ENCODE measurements at places on chromosomes 1 and 21.

DNA sequence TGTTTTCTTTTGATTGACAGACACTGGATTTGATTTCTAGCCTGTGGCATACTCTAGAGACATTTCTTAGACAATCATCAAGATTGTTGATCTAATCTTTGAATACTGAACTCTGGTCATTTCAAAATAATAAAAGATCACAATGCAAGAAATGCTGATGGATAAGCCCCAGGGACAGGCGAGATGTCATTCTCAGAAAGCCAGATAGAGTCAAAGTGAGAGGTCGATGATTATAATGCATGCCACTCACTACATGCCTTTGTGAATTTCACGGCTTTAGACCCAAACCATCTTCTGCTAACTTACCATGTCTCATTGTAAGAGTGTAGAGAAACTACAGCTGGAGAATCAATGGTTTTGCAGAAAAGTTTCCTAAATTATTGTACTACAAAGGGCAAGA, 257.1 kb downstream of the DYRK1A start:
- ATAC-seq: no peak

DNA sequence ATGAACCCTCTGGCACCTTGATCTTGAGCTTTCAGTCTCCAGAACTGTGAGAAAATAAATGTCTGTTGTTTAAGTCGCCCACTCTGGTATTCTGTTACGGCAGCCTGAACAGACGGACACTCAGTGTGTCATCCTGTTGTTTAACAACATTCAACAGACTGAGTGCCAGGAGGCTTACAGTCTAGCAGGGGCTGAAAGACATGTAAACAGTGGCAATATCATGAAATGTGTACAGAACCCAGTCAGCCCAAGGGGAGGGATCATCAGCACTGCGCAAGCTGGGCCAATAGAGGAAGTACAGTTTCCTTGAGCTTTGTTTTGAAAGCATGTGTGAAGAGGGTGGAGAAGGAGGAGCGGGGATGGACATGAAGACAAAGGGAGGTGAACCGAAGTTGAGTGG, 13.6 kb downstream of the DIP2A start:
- no peak for ATAC-seq

GRCh38 chr1:172229942-172230341, 190.5 kb upstream of the C1orf105 start:
- ATAC-seq: no peak

DNA sequence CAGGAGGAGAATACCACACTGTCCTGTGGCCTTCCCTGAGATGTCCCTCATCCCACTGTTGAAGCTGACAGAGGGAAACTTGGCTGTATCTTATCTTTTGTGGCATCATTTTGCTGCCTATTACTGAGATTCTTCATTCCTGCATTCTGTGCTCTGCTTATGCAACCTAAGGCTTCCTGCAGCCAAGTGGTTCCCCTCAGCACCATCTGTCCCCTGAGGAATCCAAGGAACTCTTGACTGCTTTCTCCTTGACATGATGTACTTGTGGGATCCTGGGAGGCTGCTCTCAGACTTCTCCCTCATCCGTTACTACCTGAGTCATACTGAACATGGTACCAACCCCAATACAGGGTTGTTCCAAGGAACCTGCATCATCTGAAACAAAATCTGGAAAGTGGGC, 21.1 kb upstream of the RIMKLA start:
- no peak for ATAC-seq

- peak; percentile 47 for ATAC-seq
These were observed 4.9 kb downstream of the RNF223 start for GRCh38 chr1:1069056-1069710.

- no peak for ATAC-seq
These were observed 1326.3 kb downstream of the BRINP3 start for GRCh38 chr1:189151361-189151760.

- no peak for ATAC-seq
These were observed 37.7 kb upstream of the FMO3 start for GRCh38 chr1:171052977-171053376.

- no peak for ATAC-seq
These were observed 60.9 kb downstream of the SIPA1L2 start for GRCh38 chr1:232568906-232569553.

DNA sequence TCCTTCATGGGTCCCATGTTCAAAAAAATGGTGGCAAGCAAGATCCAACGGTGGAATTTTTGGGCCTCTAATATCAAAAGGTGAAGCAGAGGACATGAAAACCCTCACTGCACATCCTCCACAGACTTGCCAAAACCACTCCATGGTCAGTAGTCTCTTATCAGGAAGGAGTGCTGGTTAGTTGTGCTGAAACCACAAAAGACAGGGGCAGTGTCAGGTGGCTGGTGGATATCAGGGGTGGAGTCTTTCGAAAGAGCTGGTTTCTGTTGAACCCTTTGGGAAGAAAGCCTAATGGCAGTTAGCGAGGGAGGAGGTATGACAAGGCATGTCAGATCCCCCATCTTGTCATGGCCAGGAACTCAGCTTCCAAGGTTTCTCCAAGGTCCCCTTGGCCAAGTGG, 395.9 kb upstream of the CAMK1G start:
- ATAC-seq: no peak

DNA sequence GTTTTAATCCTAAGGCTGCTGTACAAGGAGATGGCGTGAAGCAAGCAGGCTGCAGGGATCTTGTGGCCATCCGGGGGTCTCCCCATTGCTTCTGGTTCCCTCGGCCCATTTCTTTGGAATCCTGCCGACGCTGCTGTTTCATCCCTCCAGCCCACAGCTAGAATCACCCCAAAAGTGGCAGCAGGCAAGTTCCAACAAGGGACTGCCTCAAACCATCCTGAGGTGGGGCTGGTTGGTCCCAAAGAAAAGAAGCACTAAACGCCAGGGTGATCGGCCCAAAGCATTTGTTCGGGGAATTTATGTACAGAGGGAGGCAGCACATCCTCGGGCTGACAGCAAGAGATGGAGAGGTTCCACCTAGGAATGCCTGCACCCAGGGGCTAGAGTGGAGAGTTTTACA, 4.5 kb upstream of the MIB2 start:
- ATAC-seq: no peak
